Activated CD8-positive, alpha-beta T cell treated with anti-CD3 and anti-CD28 coated beads, Interleukin-2, amount 10 ng/mL, durations not matched to agents 7 days and 5 days (primary cell): ENCODE measurements at places on chromosomes 6 and 20.

- DNase-seq: no peak
Measured at GRCh38 chr6:169253337-169254238, at the start of gene THBS2. THBS2 (minus strand) TSS chr6:169253846; CDS start chr6:169250784, 3,062 bp downstream.

GRCh38 chr6:2615251-2615650 lies 135.5 kb downstream of the MYLK4 start:
- no peak for DNase-seq

DNA sequence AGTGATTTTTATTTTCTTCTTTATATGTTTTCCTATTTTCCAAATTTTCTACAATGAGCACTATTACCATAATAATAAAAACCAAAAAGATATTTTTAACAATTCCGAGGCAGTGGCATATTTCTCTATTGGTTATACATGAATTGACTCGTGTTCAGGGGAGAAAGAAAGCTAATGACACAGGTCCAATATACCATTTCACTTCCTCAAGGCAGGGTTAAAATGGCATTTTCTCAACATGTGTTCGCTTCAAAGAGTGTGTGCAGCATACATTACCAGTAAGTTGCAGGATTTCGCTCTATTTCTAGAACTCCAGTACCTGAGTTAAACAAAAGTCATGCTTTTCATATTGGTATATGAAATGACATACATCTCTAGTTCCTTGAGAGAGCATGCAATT lies 35.1 kb upstream of the DTNBP1 start:
- no peak for DNase-seq

DNA sequence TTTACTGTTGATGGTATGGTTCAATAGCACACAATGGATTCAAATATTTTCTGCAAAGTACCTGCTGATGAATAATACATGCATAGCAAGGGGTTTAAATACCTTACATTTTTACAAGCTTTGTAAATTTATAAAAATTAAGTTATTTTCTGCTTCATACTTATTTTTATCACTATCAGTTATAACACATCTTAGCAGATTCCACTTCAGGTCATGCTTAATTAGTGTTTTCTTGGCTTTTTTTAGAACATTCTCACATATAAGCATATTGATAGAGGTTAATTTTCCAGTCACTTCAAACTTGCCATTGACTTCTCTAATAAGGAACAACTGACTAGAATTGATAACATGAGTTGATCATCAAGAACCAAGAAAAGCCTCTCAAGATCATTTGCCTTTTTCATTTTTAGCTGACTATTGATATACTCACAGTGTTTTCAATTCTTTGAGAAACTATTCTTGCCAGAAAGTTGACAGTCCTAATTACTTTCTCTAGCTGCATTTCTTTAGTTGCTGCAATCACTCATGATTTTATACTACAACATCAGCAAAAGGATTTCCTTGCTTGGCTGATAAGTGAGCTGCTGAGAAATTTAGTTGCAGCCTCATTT lies 25.8 kb downstream of the PTCHD4 start:
- no peak for DNase-seq

GRCh38 chr6:11615214-11615602 lies 77.7 kb downstream of the TMEM170B start:
- DNase-seq: no peak

- peak; percentile 28 for DNase-seq
Measured at GRCh38 chr6:128259029-128259724, 261.2 kb downstream of the PTPRK start.

DNA sequence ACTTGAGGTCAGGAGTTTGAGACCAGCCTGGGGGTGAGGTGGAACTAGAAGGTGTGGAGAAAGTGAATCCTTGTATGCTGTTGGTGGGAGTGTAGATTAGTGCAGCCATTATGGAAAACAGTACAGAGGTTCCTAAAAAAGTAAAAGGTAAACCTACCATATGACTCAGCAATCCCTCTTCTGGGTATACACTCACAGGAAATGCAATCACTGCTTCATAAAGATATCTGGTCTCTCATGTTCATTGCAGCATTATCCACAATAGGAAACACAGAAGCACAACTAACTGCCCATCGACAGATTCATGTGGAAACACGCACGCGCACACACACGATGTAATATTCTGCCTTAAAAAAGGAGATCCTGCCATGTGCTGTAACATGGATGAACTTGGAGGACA lies 66.7 kb downstream of the CDC5L start:
- DNase-seq: no peak

GRCh38 chr6:39003072-39003471 lies 45.5 kb upstream of the GLP1R start:
- DNase-seq: no peak

- no peak for DNase-seq
Measured at GRCh38 chr20:17500271-17500670, 30.9 kb downstream of the BFSP1 start.

DNA sequence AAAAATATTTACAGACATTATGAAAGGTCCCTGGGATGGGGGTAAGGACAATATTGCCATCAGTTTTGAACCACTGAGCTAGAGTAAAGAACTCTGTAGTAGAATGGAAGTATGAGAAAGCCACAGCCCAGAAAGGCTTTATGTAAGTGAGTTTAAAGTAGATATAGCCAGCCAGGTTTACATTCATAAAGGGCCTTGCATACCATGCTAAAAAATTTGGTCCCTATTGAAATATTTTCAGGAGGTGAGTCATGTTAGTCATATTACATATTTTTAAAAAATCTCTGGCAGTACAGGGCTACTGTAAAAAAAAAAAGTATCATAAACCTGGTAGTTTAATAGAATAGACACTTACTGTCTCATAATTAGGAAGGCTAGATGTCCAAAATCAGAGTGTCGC lies 3.5 kb downstream of the ZKSCAN8 start:
- DNase-seq: no peak

GRCh38 chr6:34094474-34095135 lies 51.3 kb downstream of the GRM4 start:
- DNase-seq: no peak

GRCh38 chr6:63347599-63347998 lies 27.8 kb upstream of the LGSN start:
- DNase-seq: no peak

DNA sequence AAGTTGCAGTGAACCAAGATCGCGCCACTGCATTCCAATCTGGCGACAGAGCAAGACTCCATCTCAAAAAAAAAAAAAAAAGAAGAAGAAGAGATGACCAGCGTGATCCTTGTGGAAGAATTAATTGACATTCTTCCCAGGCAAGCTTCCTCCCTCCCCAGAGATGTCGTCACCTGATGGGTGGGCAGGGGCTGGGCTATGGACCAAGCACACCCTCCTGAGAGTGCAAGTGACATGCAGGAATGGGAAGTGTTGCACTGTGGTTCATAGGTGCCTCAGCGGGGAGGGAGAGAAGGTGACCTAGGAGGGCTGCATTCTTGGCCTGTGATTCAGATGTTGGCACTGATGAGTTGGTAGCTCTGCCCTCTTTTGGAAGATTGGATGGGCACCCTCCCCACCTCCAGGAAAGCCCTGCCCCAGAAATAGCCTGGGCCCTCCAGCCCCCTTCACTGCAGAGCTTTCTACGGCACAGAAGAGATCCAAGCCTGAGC lies 37.8 kb downstream of the TAF8 start:
- DNase-seq: no peak

GRCh38 chr6:77415706-77416105 lies 47.6 kb downstream of the HTR1B start:
- DNase-seq: no peak

GRCh38 chr6:53266553-53267090 lies 82.1 kb downstream of the ELOVL5 start:
- DNase-seq: no peak

- DNase-seq: no peak
Measured at GRCh38 chr6:9825526-9825925, 589.3 kb downstream of the TFAP2A start.

DNA sequence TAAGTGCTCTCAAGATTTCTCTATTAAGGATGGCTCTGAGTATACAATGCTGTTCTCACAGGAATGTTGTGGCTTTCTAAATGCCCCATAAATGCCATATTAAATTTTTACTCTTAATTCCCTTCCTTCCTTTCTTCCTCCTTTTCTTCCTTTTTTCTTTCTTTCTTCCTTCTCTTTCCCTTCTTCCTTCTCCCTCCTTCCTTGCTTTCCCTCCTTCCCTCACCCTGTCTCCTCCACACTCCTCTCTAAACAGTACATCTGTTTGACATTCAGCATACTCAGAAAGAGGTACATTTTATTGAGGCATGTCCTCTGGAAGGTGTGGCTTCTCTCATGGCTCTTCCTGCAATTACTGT lies 433 bp upstream of the SLC17A1 start:
- no peak for DNase-seq

DNA sequence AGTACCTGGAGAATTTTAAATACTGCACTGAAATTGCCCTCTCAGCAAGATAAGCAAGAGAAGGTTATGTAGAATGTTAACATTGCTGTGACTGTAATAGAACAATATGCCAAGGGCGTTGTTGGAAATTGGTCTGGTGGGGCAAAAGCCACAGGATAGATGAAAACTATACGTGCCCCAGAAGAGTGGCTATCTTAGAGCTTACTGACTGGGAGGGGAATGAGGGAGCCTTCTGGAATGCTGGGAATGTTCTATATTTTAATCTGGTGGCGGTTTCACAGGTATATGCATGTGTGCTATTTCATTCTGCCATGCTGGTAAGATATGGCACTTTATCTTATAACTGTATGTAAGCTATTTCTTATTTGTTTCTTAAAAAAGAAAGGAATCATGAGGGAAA lies 35.2 kb upstream of the YWHAB start:
- no peak for DNase-seq

GRCh38 chr20:34493646-34494045 lies 22.6 kb upstream of the DYNLRB1 start:
- DNase-seq: no peak

DNA sequence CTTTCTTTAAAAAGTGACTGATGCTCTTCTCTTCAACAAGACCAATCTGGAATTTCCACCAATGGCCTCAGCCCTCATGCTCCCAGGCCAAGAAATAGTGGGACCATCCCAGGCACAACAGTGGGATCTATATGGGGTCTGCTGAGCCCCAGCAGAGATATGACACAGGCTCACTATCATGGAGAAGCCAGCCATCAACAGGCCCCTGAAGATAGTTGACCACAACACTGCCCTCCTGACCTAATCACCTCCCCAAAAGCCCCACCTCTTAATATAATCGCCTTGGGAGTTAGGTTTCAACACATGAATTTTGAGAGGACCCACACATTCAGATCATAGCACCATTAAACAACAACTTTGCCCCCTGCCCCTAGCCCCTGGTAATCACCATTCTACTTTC lies 16.8 kb upstream of the MCM3 start:
- no peak for DNase-seq

DNA sequence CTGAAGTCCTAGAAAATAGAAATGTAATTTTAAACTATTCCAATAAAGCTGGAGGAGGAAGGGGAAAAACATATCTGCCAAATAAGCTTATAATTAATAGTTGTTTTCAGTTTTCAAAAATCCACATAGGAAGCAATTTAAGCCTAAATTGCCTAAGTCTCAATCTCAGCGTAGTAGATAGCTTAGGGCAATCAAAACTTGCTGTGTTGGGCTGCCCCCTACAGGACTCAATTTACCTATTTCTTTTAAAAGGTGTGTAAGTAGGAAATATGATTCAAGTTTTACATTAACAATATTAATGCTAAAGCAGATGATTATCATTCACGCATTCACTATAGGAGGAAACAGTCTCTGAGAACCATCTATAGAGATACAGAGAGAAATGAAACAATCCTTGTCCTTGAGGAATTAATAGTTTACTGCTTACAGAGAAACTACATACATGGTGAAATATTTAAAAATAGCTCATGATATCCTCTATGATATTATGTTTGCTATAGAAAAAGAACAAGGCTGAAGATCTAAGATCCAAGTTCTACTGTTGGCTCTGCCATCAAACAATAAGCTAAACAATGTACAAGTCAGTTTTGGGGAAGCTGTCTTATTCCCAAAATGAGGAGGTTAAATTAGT lies 102.1 kb downstream of the ATG5 start:
- peak; percentile 87 for DNase-seq

- DNase-seq: no peak
Measured at GRCh38 chr6:89026151-89026550, 54.4 kb upstream of the PNRC1 start.

DNA sequence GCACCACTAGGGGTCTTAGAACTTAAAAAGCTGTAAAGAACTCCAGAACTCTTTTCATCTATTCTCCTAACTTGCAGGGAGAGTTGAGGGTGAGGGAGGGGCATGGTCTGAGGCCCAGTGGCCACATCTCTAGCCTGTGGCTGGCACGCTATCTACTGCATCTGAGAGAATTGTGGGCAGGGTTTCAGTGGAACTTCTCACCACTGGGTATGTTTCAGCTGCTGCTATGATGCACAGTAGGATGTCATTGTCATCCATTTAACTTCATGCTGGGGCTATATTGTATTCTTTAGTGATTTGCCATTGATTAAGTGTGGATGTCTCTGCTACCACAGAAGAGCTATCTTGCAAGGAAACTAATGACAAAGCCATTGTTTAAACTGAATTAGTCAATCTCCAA lies 4.5 kb downstream of the TMEM14A start:
- DNase-seq: no peak

DNA sequence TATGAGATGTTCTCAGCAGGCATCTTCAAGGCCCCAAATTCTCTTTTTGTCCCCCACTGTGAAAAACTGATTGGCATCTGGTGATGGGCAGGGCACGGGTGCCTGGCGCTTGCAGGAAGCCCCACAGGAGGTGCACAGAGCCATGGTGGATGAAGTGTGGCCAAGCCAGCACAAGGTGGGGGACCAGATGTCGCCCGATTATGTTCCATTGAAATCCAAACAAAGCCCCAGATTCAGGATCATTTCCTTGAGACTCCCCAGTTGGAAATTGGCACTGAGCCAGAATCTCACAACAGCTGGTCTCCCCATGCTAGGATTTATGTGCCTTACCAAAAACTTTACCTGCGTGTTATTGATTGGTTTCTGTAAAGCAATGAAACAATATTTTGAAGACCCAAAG lies 186.1 kb downstream of the ADAT2 start:
- DNase-seq: no peak

- DNase-seq: no peak
Measured at GRCh38 chr6:1631251-1631650, 21.5 kb downstream of the FOXC1 start.

GRCh38 chr6:56235245-56235644 lies 12.1 kb downstream of the COL21A1 start:
- no peak for DNase-seq

GRCh38 chr6:134544737-134545136 lies 226.8 kb upstream of the SGK1 start:
- no peak for DNase-seq
